Activated CD8-positive, alpha-beta memory T cell treated with anti-CD3 and anti-CD28 coated beads, Interleukin-2, amount 10 ng/mL, durations not matched to agents 7 days and 5 days (primary cell): ENCODE measurements at places on chromosomes 12 and 14.

DNA sequence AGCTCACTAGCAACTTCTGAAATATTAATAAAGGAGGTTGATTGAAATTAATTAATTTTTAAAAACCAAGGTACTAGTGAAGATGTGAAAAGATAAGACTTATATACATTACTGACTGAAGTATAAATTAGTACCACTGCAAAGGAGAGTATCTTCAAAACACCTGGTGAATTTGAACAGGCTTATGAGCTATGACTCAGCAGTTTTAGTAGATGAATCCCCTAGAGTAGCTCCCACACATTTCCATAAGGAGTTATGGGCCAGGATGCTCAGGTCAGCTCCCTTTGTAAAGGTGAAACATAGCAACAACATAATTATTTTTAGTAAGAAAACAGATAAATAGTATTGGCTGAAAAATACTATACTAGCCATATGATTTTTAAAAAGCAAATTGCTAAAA, 218.6 kb downstream of the SYT1 start:
- no peaks in the 10 kb centered on the region for H3K36me3 ChIP-seq
- no peak overlapping the region for H3K27ac ChIP-seq
- no peaks in the 10 kb centered on the region for H3K4me1 ChIP-seq
- DNase-seq: no peak
- H3K4me3 ChIP-seq: no peak overlapping the region

DNA sequence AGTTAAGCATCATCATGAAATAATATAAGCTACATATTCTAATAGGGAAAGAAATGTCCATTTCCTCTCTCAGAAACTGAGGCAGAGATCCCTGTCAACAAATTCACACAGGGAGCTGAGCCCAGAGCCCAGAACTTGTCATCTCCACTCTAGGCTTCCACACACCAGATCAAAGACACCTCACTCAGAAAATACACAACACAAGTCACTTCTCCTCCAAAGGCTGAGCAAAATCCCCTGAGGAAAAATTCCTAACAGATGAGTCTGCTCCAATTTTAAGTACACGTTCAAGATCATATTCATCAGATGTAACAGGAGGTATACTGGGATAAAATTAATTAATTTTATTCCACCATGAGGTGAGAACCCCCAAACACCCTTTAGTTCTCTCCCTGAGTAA, 227.3 kb downstream of the DPF3 start:
- peaks cover 19% of the 10 kb centered on the region for H3K27me3 ChIP-seq
- no peak overlapping the region for H3K27ac ChIP-seq
- H3K36me3 ChIP-seq: peaks cover 18% of the 10 kb centered on the region
- H3K4me1 ChIP-seq: peaks cover 13% of the 10 kb centered on the region

DNA sequence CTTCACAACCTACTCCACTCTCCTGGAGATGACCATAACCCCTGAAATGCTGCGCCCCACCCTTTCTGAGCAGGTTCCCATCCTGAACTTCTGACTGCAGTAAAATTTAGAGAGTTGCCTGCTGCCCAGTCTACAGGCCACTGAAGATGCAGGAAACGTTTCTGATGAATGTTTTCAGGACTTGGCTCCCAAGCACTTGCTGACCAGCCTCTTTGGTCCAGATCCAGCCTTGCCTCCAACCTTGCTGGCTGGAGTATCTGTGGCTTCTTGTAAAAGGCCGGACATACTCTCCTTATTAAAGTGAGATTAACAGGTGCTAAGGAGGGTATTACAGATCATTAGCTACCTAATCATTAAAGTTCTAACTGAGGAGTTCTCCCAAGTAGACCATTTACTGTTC, 70.3 kb upstream of the STXBP6 start:
- no peaks in the 10 kb centered on the region for H3K4me1 ChIP-seq
- H3K27me3 ChIP-seq: no peaks in the 10 kb centered on the region

DNA sequence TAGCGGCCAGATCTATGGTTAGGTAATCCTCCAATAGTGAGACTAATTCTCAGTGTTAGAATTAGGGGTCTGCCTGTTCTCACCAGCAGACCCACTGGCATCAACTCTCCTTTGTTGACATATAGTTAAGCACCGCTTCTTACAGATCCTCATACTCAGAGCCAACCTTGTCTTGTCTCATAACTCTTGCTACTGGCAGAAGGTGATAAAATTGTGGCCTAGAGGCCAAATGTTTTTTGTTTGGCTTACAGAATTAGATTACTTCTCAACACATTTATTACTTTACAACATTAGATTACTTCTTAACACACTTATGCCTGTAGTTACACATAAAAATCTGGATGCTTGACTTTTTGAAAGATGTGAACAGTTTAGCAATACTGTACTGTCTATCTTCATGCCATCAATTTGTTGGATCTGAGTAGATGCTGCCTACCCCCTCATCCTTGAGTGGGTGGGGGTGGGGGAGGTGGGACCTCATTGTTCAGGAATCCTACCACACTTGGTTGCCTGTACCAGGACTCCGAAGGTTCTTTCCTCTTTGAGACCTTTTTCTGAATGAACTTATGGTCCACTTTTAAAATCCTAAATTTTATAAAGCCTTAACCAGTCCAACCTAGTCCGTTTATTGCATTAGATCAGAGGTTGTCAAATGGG, 7.0 kb downstream of the MTHFD1 start:
- DNase-seq: no peak
- H3K4me1 ChIP-seq: peaks cover 57% of the 10 kb centered on the region
- H3K36me3 ChIP-seq: peaks cover 56% of the 10 kb centered on the region

DNA sequence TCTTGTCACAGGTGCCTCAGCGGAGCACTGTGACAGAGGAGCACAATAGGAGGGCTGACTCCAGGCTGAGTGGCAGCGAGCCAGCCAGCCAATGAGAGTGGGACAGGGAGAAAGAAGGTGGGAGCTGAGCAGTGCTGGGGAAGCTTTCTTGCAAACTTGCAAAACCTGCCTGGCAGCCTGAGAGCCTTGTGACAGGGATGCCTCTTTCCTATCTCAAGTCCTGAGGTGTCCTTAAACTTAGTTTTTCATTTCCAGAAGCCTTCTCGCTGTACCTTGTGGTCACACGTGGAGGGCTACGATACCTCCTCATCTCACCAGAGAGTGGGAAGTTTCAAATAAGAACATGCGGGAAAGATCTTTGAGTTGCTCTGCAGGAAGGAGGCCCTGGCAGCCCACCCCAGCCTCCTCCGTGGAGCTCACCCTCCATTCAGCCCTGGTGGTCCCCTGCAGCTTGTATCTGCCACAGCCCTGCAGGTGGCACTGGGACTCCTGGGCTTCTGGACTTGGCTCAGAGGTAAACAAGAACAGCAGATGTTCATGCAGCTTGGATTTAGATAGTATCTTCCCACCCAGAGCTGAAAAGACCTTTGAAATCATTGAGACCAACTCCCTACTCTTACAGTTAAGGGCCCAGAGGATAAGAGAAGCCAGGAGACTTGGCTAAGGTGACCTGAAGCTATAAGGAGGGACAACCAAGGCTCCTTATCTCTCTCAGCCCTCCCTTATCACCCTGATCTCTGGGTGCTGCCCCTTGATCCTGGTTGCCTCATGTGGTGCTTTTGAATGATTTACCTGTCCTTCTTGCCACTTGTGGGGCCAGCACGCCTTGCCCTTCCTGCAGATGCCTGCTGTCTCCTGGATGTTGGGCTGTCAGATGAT, 153.5 kb upstream of the MAX start:
- peaks cover 6% of the 10 kb centered on the region for H3K36me3 ChIP-seq
- no peak for DNase-seq
- peaks cover 14% of the 10 kb centered on the region for H3K4me1 ChIP-seq
- peaks cover 4% of the 10 kb centered on the region for H3K27me3 ChIP-seq
- no peak overlapping the region for H3K27ac ChIP-seq

GRCh38 chr12:112126000-112126438, 659 bp downstream of the TRAFD1 start:
- peaks cover 40% of the 10 kb centered on the region for H3K4me1 ChIP-seq
- H3K4me3 ChIP-seq: peak overlapping the region; percentile 82
- H3K27ac ChIP-seq: peak overlapping the region; percentile 85
- H3K27me3 ChIP-seq: no peaks in the 10 kb centered on the region
- H3K36me3 ChIP-seq: peaks cover 6% of the 10 kb centered on the region
- no peak for DNase-seq

DNA sequence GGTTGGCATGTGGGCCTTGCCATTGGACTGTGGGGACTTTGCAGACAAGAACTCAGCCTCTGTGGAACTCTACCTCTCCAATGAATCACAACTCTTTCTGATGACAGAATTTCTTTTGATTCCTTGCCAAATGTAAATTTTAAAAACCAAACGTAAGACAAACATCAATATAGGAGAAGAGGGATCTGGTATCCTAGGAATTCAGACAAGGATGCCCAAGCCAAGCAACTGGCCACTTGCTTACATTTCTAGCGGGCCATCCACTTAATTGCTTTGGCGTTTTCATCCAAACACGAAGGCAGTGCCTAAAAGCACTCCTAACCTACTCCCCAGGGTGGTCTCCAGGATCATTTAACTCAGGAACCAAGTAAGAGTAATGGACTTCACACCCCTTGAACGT, 23.4 kb upstream of the RAB35 start:
- no peak overlapping the region for H3K4me3 ChIP-seq
- no peak for DNase-seq
- H3K36me3 ChIP-seq: peaks cover 59% of the 10 kb centered on the region

DNA sequence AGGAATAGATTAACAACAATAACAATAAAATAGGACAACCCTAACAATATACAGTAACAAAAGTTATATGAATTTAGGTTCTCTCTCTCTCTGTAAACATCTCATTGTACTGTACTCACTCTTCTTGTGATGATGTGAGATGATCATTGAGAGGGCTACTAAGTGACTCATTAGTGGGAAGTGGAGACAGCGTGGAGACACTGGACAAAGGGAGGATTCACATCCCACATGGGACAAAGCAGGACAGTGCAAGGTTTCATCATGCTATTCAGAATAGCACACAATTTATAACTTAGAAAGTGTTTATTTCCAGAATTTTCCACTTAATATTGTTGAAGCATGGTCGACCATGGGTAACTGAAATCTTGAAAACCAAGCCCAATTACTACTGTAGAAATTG, 26.0 kb upstream of the SPATA7 start:
- peaks cover 5% of the 10 kb centered on the region for H3K27me3 ChIP-seq
- no peaks in the 10 kb centered on the region for H3K4me1 ChIP-seq
- no peak overlapping the region for H3K4me3 ChIP-seq
- no peak for DNase-seq
